ENCODE measurements at places on chromosomes 2 and 18.

DNA sequence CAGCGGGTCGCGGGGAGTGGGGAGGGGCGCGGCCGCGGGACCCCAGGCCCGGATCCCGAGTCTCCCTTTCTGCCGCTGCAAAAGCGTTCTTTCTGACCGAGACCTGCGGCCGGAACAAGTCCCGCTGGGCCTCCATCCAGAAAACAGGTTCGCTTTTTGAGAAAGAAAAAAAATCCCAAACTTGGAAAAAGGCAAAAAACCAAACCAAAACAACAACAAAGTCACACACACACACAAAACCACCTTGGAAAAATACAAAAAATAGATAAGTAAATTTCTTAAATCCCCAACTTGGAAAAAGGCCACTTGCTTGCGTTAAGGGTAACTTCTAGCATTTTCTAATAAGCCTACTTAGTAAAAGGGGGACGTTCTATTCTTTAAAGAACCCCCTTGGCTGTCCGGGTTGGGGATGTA, 250 bp upstream of the CHST10 start:
- no peak for DNase-seq

DNA sequence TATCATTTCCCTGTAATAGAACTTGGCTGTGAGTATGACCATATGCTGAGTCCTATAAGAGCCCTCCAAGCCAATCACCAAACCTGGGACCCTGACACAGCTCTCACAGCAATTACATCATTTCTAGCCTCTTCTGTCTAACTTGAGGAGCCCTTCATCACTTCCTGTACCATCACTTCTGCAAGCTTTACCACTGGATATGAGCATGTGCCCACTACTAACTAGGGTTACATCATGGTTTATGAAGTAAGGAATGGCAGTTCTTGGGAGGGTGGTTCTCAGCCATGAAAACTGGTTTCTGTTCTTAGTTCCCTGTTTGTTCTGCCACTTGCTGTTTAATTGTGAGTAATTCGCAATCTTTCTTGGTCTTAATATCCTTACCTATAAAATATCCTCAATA, 31.0 kb upstream of the EPB41L3 start:
- DNase-seq: no peak

DNA sequence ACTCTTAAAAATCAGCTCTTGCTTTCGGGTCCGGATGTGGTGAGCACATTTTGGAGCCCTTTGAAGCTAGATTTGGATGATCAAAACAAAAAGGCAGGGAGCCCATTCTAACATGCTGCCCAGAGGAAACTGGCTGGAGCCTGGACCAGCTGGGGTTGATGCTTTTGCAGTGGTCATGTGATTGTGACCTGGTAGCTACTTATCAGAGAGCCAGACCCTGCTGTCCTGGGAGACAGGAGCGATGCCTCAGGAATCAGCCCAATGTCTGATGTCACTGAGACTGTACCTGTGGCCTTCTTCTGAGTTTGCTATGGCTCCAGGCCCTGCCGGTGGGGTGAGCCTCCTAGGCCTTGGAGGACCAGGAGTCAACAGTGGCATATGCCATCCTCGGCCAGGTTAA, 18.7 kb upstream of the SCLY start:
- no peak for DNase-seq

DNA sequence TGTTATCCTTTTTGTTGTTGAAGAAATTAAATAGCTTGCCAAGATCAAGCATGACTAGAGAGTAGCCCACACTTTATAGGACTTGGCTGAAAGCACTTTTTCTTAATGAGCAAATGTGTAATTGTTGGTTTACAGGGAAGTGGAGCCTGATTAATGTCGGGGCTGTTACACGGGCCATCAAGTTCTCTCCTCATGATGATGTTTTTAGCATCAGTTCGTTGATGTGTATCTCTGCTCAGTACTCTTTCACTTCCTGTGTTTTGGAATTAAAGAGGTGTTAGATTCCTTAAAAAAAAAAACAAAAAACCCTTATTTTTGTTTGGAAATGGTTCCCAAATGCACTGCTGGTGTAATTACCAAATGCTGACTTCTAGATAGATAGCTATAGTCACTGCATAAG, 114.2 kb downstream of the PTPRM start:
- no peak for DNase-seq

GRCh38 chr2:12948231-12948960, 231.7 kb downstream of the TRIB2 start:
- DNase-seq: no peak

- DNase-seq: no peak
Measured at GRCh38 chr2:196747400-196747799, 52.1 kb downstream of the GTF3C3 start.

- DNase-seq: no peak
Measured at GRCh38 chr18:52475325-52475724, 135.3 kb downstream of the DCC start.

DNA sequence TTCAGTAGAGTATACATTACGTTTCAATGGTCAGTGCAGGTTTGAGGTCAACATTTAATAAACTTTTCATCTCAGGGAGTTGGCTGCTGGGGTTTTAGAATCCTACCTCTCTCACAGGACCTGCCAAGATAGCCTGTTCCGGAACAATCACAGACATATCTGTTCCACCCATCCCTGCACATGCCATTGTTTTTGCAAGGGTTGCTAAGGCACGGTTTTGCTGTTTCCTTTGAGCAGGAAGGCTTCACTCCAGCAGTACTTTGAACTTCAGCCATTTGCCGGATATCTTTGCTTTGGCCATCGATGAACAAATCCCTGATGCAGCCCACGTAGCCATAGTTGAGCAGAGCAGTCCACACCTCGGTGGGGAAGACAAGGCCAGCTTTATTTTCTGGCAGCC, 493.8 kb downstream of the NRXN1 start:
- DNase-seq: no peak

GRCh38 chr2:181683518-181684453, 3.5 kb upstream of the NEUROD1 start:
- no peak for DNase-seq

GRCh38 chr2:3405307-3405706, 25.8 kb downstream of the TRAPPC12 start:
- DNase-seq: no peak

GRCh38 chr2:67446491-67446911, 49.4 kb downstream of the ETAA1 start:
- no peak for DNase-seq

DNA sequence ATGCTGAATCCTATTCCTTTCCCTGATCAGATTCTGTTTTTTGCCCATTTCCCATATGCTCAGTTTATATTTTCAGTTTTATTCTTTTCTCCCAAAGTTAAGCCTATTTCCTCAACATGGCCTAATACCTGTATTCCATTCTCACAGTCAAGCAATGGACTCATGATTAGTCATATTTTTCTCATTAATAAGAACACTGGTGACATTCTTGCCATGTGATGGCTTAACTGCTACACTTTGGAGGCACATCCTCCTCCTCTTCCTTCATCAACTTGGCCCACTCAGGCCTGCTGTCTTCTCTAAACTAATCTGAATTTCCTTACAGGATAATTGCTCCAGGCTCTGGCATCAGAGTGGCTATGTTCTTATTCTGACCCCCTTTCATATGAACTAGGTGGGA, 679.2 kb downstream of the NYAP2 start:
- no peak for DNase-seq

GRCh38 chr18:64528646-64529045, 379.8 kb upstream of the LINC00305 start:
- DNase-seq: no peak

DNA sequence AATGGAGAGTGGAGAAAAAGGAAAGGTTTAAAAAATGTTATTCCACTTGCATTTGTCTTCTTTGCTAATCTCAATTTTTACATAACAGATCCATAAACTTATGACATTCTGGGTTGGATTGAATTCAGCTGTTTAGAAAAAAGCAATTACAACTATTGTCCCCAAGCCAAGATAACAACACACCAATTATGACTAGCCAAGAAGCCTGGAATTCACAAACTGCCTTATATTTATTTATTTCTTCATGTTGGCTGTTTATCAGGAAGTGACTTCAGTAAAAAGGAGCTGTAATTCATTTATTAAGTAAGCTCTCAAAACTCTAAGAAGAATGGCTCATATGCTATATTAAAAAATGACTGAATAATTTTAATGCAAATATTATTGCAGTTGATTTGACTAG, 137.4 kb downstream of the CALCRL start:
- DNase-seq: no peak

DNA sequence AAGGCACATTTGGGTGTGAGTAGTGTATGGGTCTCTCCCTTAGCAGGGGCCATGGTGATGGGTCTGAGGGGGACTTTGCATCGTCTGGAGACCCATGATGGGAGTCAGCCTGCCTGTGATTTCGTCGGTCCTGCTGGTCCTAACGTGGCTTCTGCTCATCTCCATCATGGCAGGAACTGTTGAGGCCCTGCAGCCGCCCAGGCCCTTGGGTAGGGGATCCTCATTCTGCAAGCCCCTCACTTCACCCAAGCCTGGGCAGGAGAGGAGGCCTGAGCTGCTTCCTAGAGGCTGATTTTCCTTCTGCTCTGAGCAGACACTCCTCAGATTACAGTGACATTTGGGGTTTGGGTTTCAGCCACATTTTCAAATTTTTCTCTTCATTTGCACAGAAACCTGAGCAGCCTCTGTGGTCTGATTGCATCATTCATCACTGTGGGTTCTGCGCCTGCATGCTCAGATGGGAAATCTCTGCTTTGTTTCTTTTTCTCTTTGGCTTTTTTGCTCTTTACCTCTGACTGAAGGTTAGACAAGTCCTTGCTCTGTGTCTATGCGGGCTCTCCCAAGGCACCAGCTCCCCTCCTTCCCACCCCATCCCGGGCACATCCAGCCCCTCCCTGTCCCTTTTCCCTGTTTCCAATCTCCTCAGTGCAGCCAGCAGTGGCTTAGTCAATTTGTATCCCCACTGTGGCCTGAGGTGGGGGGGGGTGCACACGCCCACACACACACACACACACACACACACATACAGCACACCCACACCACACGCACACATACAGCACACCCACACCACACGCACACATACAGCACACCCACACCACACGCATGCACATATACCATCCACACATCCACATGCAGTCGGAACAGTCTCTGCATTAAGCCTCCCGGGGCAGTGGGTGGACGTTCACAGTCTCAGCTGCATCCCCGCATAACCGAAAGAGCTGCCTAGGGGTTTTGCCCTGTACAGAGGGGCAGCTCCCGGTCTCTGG, 305.4 kb upstream of the HS6ST1 start:
- no peak for DNase-seq

DNA sequence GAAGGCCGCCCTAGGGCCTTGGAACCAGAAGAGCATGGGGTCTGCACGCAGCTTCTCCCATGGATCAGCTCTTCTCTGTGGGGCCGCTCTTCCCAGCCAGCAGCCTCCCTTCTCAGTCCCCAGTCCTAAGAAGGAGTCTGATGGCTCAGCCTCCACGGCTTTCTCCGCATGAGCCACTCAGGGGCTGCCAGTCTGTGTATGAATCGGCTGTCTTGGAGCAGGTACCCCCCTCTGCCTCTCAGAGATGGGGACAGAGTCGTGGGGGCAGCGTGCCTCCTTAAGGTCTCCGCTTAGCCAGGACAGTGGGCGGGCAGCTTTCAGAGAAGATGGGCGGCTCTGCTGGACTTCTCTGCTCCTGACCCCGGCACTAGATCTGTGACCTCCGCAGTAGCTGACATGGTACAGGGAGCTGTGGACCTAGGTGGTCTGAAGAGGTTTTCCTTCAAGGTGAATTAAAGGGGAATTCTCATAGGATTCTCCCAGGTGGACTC, 21.6 kb downstream of the INPP5D start:
- DNase-seq: no peak

DNA sequence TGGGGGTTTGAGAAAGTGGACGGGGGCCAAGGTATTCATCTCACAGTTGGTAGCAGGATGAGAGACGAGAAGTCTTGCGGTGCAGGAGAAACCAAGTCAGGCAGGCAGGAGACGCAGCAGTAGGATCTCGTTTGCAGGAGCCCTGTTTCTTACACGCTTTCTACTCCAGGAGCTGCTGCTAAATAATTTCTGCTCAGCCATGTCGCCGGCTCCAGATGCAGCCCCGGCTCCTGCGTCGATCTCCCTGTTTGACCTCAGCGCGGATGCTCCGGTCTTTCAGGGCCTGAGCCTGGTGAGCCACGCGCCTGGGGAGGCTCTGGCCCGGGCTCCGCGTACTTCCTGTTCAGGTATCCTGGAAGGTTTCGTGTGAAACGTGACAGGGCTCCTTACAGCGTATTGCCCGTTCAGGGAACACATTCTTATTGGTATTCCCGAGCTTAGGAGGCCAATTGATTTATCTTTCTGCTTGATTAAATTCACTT, 494 bp downstream of the ANKZF1 start:
- peak; percentile 23 for DNase-seq

- no peak for DNase-seq
Measured at GRCh38 chr2:110149330-110150220, 34.0 kb upstream of the MALL start.

DNA sequence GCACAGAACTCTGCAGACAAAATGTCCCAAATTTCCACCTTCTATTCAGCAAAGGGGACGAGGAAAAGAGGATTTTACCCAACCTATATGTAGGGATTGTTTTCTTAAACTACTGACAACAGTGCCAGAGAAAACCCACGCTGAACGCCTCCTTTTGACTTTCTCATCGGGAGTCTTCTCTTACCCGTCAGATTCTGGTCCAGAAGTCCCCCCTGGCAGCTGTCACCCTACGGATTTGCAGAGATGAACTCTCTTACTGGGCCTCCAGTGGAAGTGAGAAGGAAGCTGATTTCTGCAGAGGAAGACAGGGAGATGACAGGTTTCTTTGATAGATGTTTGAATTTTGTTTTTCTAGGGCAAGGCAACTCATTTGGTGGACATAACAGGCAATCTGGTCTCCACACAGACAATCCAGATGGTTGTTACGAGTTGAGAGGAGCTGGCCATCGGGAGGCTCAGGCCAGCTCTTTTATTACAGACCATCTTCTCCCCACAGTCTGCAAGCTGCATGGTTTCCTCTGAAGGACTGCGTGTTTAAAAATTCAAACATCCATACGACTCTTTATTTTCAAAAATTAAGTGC, 804.3 kb downstream of the RNF144A start:
- no peak for DNase-seq

- no peak for DNase-seq
Measured at GRCh38 chr2:45788401-45788800, 136.9 kb downstream of the PRKCE start.

DNA sequence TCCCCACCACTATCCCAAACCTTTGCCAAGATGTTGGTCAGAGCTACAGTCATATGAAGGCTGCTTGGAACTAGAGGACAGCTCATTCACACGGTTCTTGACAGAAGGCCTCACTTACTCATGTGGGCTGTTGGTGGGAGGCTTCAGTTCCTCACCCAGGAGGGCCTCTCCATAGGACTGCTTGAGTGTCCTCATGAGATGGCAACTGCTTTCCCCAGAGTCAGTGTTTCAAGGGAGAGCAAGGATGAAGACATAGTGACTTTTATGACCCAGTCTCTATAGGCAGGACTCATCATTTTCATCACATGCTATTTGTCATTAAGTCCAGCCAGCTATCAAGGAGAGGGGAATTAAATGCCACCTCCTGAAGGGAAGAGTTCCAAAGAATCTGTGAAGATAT, 33.4 kb upstream of the OLA1 start:
- no peak for DNase-seq

- DNase-seq: no peak
Measured at GRCh38 chr2:137928547-137929518, 35.4 kb upstream of the HNMT start.

- no peak for DNase-seq
Measured at GRCh38 chr2:143440411-143441012, 311.3 kb downstream of the ARHGAP15 start.

Measured in T-cell (primary cell).